Osteoblast (primary cell): ENCODE measurements at places on chromosomes 6 and 20.
A peak's percentile ranks its signal among the peaks of the same experiment; 100 is the strongest.

DNA sequence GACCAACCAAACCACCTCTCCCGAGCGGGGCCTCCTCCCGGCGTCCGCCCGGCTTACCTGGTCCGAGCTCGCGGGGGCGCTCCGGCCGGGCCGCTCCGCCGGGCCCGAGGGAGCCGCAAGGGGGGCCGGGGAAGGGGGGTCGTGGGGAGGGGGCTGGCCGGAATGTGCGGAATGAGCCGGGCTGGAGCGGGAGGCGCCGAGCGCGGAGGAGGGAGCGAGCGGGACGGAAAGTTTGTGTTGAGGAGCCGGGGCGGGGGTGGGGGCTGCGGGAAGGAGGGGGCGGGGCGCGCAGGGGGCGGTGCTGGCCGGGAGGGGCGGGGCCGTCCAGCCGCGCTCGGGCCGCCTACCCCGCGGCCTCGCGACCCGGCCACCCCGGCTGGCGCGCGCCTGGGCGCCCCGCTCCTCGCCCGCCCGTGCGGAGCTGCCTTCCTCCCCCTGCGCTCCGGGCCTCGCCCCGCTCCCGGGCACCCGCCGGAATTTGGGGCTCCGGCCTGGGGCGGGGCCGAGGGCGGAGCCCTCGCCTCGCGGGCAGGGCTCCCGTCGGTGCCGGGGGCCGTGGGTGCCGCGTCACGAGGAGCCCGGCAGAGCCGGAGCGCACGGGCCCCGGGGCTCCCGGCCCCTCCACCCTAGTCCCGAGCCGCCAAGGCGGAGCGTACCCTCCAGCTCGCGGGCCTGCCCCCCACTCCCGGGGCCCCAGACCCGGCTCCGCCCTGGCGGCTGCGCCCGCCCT is at the start of gene TEAD3:
Gene TEAD3, minus strand, starts transcription at position 239 of the 730 bp plus-strand sequence.
- peak; percentile 99 for DNase-seq
- no peaks in the 10 kb centered on the region for H3K27me3 ChIP-seq
- peak within 1 kb of the TSS; percentile 79 for H3K4me3 ChIP-seq
- H3K36me3 ChIP-seq: no peaks in the 10 kb centered on the region

DNA sequence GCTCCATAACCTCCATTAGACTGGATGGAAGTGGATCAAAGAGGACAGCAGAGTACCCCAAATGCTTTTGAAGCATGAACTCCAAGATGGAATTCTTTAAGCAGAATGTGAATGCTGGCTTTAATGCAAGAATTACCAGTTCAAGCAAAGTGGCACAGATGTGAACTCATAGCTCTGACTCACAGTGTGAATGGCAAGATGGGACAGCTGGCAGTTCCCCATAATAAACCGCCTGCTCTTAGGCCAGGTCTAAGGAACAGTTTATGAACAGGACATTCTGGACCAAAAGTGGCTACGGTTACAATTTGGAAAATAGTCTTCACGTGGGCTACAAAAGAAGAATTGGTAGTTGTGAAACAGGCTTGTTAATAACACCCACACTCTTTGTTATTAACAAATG is 76.5 kb downstream of the SPTLC3 start:
- no peaks in the 10 kb centered on the region for H3K4me1 ChIP-seq
- no peak overlapping the region for H3K4me3 ChIP-seq
- no peak overlapping the region for H3K27ac ChIP-seq
- no peaks in the 10 kb centered on the region for H3K36me3 ChIP-seq

DNA sequence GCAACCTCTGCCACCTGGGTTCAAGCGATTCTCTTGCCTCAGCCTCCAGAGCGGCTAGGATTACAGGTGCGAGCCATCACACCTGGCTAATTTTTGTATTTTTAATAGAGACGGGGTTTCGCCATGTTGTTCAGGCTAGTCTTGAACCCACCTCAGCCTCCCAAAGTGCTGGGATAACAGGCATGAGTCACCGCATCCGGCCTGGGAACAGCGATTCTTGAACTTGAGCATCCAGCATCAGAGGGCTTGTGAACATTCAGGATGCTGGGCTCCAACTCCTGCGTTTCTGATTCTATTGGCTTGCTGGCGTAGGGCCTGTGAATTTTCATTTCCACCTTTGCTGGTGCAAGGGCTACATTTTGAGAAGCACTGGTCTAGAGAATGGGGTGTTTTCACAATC is 24.5 kb upstream of the PIM1 start:
- H3K27me3 ChIP-seq: no peaks in the 10 kb centered on the region
- no peak for DNase-seq
- H3K27ac ChIP-seq: peak overlapping the region; percentile 85
- no peak overlapping the region for H3K4me3 ChIP-seq
- H3K4me1 ChIP-seq: peaks cover 34% of the 10 kb centered on the region

GRCh38 chr6:15344831-15345230 is 99.0 kb downstream of the JARID2 start:
- H3K4me3 ChIP-seq: no peak overlapping the region
- H3K4me1 ChIP-seq: peaks cover 14% of the 10 kb centered on the region
- H3K36me3 ChIP-seq: no peaks in the 10 kb centered on the region
- no peak for DNase-seq
- H3K27ac ChIP-seq: no peak overlapping the region

DNA sequence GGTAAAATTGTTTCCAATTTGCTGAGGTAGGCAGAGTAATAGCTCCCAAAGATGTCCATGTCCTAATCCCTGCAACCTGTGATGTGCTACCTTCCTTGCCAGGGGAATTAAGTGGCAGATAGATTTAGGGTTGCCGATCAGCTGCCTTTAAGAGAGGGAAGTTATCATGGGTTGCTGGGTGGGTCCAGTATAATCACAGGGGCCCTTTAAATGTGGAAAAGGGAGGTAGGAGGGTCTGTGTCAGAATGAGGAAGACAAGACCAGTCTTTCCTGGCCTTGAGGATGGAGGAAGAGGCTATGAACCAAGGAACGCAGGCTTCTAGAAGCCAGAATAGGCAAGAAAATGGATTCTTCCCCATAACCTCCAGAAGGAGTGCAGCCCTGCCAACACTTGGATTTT is 50.7 kb downstream of the CTCFL start:
- H3K27me3 ChIP-seq: peaks cover 31% of the 10 kb centered on the region
- DNase-seq: peak; percentile 15
- H3K4me1 ChIP-seq: no peaks in the 10 kb centered on the region
- no peak overlapping the region for H3K4me3 ChIP-seq
- no peaks in the 10 kb centered on the region for H3K36me3 ChIP-seq

DNA sequence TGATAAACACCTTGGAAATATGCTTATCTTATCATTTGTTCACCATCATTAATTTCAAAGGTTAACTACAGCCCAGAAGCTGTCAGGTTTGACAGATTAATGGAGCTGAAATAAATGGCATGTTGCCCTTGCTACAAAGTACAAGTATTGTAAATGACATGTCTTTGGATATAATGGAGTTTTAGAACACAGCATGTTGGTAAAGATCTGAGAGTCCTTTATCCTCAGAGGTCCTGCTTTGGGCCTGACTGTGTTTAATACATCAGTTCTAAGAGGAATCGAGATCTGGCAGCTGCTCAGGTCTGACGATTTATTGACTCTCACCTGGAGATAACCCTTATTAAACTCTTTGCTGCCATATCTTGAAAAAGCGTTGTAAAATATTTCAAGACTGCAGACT is 222.7 kb upstream of the OPRM1 start:
- no peaks in the 10 kb centered on the region for H3K36me3 ChIP-seq
- H3K4me1 ChIP-seq: no peaks in the 10 kb centered on the region
- no peak overlapping the region for H3K27ac ChIP-seq
- no peak for DNase-seq
- H3K27me3 ChIP-seq: no peaks in the 10 kb centered on the region
- no peak overlapping the region for H3K4me3 ChIP-seq

GRCh38 chr6:8652710-8653109 is 217.4 kb upstream of the SLC35B3 start:
- no peak overlapping the region for H3K27ac ChIP-seq
- no peak overlapping the region for H3K4me3 ChIP-seq
- no peaks in the 10 kb centered on the region for H3K27me3 ChIP-seq
- DNase-seq: no peak
- H3K4me1 ChIP-seq: no peaks in the 10 kb centered on the region

GRCh38 chr6:22236626-22237414 is 60.0 kb downstream of the PRL start:
- DNase-seq: peak; percentile 71
- H3K27ac ChIP-seq: peak overlapping the region; percentile 9
- peaks cover 13% of the 10 kb centered on the region for H3K4me1 ChIP-seq
- H3K36me3 ChIP-seq: no peaks in the 10 kb centered on the region

GRCh38 chr20:59577037-59577808 is 27.1 kb upstream of the PHACTR3 start:
- no peaks in the 10 kb centered on the region for H3K4me1 ChIP-seq
- H3K4me3 ChIP-seq: no peak overlapping the region
- H3K27ac ChIP-seq: no peak overlapping the region
- DNase-seq: peak; percentile 62
- no peaks in the 10 kb centered on the region for H3K36me3 ChIP-seq

GRCh38 chr6:114052141-114052540 is 81.2 kb upstream of the HDAC2 start:
- H3K4me3 ChIP-seq: no peak overlapping the region
- H3K27ac ChIP-seq: no peak overlapping the region
- no peaks in the 10 kb centered on the region for H3K27me3 ChIP-seq
- no peak for DNase-seq
- no peaks in the 10 kb centered on the region for H3K36me3 ChIP-seq

DNA sequence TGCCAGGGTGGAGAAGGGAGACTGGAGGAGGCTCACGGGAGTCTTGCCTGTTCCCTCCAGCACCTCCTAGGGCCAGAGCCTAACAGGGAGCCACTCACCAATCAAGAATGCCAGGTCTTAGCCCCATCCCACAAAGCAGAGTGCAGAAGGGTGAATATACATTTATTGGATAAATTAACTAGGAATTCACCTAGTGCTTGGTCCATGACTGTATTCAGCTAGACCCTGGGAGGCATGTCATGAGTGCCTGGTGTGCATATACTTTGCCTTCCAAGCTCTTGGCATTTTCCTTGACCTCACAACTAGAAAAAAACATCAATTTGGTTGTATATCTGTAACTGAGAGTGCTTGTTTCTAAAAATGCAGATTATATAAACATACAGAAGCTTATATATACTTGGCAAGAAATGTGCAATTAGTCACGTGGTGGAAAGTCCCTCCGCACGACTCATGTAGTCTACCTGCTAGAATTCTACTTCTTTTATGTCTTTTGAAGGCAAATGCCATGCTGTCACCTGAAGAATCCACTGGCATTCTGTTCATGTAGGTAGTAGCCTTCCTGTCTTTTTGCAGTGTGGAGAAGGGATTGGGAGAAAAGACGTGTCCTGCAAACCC is 991.0 kb downstream of the KIF16B start:
- H3K4me3 ChIP-seq: no peak overlapping the region
- H3K27me3 ChIP-seq: no peaks in the 10 kb centered on the region
- DNase-seq: no peak
- no peak overlapping the region for H3K27ac ChIP-seq
- H3K4me1 ChIP-seq: no peaks in the 10 kb centered on the region

DNA sequence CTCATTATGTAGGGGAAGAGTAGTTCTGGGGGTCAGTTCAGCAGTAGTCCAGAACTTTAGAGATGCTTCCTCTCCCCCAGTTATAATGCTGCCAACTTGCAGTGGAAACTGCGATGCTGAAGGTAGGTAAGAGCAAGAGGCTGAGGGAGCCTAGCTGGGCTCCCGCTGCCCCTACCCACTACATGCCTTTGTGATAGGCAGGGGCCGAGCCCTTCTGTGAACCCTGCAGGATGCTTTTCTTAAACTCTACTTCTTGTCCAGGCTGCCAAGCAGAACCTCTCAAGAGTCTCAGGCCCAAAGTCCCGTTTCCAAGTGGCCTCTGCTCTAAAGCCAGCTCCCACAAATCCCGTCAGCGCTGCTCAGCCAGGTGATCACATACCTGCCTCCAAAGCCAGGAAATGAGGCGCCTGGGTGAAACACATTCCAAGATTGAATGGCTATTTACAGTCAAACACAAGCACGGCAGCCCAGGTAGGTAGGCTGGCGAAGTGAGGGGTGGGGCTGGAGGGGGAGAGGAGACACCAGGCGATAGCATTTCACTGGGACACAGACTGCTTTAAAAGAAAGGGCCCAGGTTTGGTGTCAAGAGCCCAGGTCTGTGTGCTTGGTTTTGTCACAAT is 150.7 kb downstream of the CD24 start:
- peaks cover 8% of the 10 kb centered on the region for H3K4me1 ChIP-seq
- H3K4me3 ChIP-seq: no peak overlapping the region
- H3K27me3 ChIP-seq: no peaks in the 10 kb centered on the region
- H3K36me3 ChIP-seq: no peaks in the 10 kb centered on the region
- H3K27ac ChIP-seq: no peak overlapping the region
- no peak for DNase-seq

DNA sequence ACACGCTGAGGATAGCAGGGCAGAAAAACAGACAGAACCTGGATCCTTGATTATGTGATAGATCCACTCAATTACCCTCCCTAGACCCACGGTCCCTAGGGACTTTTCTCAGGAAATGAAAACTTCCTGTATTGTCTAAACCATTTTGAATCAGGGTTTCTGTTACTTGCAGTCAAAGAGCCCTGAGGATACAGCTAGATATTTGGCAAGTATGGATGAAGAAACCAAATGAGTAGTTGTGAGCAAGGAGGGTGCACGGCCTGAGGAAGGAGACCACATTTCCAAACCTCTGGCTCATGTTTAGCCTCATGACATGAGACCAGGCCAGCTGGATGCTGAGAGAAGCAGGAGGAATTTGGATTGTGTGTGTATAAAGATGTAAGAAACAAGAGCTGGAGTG is 91.6 kb downstream of the MRPL14 start:
- no peaks in the 10 kb centered on the region for H3K27me3 ChIP-seq
- H3K4me3 ChIP-seq: no peak overlapping the region
- peak overlapping the region; percentile 59 for H3K27ac ChIP-seq
- peaks cover 30% of the 10 kb centered on the region for H3K4me1 ChIP-seq

DNA sequence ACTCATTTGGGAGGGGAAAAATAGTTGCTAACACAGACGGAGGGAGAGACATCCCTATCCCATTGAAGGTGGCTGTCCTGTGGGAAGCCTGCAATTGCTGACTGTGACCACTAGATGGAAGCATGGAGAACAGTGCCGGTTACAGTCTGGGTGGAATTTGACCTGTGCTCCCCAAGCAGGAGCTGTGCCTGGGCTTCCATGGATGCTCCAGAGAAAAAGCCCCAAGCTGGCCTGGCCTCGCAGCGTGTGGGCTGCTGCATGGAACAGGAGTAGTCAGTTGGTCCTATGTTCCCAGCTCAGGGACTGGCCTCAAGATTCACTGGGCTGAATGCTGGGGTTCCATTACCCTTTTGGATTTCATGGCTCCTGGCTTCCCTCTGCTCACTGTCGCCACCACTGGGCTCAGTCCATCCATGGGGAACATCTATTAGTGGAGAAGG is 116.3 kb upstream of the CHD6 start:
- H3K27me3 ChIP-seq: no peaks in the 10 kb centered on the region
- no peak for DNase-seq
- no peaks in the 10 kb centered on the region for H3K36me3 ChIP-seq
- H3K4me1 ChIP-seq: no peaks in the 10 kb centered on the region
